ENCODE measurements at places on chromosomes 1 and 21.

DNA sequence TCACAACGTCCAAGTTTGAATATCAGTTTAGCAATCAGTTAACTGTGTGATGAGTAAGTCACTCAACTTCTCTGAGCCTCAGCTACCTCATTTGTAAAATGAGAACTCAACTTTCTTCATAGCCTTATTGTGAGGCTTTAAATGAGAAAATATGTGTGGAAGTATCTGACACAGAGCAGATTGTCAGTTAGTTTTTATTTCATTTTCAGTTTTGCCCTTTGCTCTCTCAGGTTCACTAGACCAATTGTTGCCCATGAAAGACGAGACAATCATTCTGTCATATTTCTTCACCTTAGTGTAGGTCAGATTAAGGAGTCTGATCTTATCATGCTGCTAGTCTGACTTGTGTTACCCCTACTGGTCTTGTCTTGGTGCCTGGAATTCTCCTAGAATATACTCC, 232.8 kb upstream of the PTBP2 start:
- DNase-seq, result no peak

DNA sequence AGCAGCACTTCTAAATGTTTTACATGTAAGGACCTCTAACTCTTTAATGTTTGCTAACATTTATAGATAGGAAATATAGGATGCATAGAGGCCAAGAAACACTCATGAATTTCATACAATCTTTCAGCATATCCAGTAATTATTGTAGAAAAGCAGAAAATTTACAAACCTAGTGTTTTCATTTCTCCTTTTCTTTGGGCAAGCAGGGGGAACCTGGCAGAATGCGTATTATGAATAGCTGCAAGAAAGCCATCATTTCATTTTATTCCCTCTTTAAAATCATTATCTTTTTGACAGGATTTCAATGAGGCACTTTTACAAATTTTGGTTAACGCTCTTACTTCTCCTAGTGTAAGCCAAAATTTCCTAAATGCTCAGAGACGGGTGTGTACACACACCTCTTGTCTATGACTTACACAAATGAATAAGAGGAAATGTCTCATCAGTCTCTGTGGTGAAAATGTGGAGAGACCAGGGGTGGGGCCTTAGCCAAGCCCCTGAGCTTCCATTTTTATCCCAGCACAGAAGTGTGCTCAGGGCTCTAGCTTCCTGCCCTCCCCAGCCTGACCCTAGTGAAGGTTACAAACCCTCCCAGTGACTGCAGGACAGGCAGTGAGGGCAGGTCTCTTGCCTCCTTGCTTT, 91.6 kb downstream of the LRRC8C start:
- DNase-seq, result no peak

DNA sequence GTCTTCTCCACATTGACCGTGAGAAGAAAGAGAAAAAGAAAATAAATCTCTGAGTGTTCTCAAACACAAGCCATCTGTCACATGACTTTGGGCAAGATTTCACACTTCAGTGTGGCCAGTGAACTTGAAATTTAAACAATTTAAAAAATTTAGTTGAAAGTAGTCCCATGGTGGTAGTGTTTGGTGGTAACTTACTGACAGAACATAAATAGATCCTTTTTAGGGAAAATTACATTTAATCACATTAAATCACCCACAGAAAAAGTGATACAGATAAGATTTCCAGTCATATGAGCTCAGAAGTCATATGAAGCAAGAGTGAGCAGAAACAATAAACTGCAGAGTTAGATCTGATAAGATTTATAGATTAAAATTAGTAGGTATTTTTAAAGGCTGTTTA, 31.9 kb upstream of the SGIP1 start:
- DNase-seq, result no peak

DNA sequence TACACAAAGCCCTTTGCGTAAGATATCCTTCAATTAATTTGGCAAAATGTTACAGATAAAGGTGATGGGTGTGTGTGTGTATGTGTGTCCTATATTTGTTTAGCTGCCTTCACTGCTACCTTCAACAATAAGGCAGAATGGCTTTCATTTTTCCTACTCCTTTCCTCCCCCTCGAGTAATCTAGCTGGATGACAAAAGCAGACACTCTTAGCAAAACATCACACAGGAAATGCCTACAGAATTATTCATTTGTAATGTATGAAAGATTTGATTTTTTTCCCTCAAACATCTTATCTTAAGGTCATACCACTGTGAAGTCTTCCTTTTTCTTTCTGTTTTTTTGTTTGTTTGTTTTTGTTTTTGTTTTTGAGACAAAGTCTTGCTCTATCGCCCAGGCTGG, 10.6 kb downstream of the PTPN22 start:
- no peak for DNase-seq

DNA sequence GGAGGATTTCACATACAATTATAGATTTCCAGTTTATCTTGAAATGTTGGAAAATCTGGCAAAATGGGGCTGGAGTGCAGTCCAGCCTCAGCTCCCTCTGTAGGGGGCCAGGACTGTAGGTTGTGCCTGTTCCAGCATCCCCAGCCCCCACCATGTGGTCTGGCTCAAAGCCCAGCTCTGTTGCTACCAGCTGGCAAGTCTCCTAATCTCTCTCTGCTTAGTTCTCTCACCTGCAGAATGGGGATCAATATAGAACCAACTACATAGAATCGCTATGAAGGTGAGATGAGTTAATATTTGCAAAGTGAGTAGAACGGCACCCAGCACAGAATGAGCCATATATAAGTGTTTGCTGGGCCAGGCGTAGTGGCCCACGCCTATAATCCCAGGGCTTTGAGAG, 50.0 kb upstream of the TARDBP start:
- DNase-seq, result no peak

DNA sequence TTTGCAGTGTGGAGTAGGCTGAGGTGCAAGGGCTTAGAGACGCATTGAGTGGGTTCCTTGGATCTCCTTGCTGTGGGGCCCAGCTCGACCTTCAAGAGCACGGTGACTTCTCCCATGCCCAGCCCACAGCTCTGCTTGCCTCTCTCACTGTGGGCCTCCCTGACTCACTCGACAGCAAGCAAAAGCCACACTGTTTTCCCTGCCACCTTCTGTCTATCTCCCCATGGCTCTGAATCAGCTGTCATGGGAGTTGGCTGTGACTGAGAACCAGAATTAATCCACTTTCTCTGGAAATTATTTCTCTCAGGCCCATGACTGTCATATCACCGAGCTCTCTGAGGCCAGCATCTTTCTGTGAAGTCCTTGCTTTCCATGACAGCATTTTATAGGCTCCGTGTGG, 140.7 kb downstream of the NOS1AP start:
- no peak for DNase-seq

DNA sequence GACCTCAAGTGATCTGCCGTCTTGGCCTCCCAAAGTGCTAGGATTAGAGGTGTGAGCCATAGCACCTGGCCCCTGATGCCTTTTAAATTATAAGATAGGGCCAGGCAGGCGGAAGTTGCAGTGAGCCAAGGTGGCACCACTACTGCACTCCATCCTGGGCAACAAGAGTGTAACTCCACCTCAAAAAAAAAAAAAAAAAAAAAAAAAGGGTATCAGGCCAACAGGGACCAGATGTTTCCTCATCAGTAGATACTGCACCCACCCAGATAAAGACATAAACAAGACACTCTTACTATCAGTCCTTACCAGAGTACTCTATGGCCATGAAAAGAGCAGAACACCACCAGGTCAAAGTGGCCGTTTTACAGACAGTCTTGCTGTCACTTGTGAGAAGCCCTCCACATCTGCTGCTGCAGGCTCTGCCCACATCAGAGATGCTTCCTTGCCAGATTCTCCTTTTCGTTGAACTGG, 3.3 kb downstream of the C21orf58 start:
- DNase-seq, result no peak

- DNase-seq, result no peak
Observed at GRCh38 chr1:203926025-203926540, 64.7 kb downstream of the SNRPE start.

DNA sequence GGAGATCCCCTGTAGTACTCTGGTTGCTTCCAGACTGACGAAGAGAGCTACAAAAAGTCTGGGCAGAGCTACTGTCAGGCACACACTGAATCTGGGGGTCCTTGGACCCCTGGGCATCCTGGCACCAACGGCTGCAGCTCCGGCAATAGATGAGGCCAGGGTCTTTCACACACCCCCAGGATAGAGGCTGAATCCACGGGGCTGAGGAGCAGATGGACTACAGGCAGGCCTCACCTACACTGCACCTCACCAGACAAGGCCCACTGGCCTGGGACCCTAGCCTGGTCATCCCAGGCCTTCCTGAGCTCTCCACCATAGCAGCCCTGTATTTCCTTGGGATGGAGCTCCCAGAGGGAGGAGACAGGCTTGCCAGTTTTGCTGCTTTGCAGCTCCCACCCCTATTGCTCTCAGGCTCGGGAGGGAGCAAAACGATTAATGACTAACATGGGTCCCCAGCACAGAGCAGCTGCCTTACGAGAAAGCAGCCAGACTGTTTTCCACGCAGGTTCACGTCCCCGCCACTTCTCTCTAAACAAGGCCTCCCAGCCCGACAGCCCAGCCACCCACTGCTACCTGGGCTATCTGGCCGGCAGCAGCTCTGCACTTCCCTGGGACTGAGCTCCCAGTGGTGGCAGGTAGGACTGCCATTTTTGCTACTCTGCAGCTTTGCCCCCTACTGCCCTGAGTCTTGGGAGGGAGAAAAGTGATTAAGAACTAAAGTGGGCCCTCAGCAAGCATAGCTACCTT, 1022.5 kb upstream of the ADGRL2 start:
- DNase-seq, result no peak

DNA sequence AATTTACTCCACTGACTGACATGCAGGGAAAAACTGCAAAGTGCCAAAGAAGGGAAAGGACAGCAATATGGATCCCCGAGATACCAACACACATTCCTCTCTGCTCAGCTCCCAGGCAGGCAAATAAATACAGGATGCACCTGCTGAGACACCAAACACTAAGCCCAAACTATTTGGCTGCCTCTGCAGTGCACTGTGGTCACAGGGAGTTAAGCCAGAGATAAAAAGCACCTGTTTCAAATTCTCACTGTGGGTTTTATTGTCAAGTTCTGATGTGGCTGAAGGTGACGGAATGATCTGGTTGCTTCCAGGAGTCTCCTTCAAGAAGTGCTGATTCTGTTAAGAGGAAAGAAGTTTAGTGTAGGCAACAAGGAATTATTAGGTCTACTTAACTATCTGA, 17.7 kb downstream of the TEX38 start:
- DNase-seq, result no peak

DNA sequence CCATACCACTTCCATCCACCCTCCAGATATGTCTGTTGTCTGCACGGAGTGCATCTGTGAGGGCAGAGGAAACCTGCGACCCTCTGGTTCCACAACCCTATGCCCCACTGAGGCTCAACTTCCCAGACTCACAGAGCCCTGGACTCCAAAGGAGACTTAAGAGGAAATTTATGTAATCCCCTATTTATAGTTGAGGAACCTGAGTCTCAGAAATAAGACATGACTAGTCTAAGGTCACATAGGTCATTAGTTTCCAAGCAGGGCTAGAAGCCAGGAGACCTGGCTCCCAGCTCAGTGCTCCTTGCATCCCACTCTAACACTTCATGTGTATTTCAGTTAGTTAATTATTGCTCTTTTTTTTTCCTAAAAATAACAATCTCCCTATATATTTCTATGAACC, 15.7 kb upstream of the LEMD1 start:
- no peak for DNase-seq

GRCh38 chr1:150092180-150092791, 24.7 kb downstream of the VPS45 start:
- DNase-seq, result no peak

DNA sequence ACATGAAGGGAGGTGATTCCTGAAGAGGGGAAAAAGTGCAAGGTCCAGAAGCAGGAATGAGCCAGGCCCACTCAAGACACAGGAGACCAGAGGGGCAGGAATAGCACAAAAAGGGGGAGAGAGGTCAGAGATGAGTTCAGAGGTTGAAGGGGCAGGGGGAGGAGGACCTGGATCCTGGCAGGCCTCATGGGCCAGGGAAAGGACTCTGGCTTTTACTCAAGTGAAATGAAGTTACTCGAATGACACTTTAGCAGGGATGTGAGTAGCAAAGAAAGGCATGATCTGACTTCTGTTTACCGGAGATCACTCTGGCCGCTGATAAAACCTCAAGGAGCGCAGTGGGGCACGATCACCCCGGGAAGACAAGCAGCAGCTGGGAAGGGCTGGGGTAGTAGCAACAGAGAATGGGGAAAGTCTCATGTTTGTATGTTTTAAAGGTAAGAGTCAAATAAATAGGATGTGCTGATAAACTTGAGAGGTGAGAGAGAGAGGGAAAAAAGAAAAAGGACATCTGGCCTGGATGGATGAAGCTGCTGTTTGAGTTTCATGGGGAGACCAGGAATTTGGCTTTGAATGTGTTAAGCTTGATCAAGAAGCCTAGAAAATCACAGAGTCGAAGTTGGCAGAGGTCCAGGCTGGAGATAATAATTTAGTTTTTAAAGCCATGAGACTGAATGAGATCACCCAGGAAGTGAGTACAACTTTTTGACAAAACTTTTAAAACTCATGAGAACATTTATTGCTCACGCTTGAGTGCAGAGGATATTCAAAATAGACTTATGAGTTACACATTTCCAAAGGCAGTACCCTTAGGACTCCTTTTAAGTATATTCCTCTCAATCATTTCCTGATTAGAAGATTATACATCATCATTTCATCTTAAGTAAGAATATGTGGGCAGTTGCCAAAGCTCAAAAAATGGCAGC, 156.0 kb downstream of the RERE start:
- DNase-seq, result no peak

GRCh38 chr1:67747671-67748546, 62.9 kb downstream of the GADD45A start:
- no peak for DNase-seq

DNA sequence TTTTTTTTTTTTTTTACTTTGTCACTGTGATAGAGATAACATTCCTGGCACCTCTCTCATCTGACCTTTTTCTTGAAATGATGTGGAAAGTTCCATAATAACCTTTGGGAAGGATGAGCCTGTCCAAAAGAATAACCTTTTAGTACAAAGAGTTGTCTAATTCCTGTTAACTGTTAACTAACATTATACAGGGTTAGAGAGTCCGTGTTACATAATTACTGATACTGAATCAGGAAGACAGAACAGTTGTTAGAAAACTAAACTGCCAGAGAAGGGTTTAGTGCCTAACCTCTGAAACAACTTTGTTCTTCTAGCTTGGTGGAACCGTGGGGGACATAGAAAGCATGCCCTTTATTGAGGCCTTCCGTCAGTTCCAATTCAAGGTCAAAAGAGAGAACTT, 8.8 kb downstream of the CTPS1 start:
- no peak for DNase-seq

GRCh38 chr1:26700711-26701110, 4.9 kb downstream of the ARID1A start:
- DNase-seq, result peak; percentile 40
